Activated T-cell treated with anti-CD3 and anti-CD28 coated beads, Interleukin-2, amount 50 U/mL, for 4 hours (primary cell): ENCODE measurements at places on chromosomes 16 and 17. TPM values are rescaled to one million over a fixed set of nuclear protein-coding genes. Genes with fewer than 3 reads are reported as not detected.
A peak's percentile ranks its signal among the peaks of the same experiment; 100 is the strongest.

- no peak for DNase-seq
These were observed 39.9 kb upstream of the LONP2 start for GRCh38 chr16:48203974-48204824.

DNA sequence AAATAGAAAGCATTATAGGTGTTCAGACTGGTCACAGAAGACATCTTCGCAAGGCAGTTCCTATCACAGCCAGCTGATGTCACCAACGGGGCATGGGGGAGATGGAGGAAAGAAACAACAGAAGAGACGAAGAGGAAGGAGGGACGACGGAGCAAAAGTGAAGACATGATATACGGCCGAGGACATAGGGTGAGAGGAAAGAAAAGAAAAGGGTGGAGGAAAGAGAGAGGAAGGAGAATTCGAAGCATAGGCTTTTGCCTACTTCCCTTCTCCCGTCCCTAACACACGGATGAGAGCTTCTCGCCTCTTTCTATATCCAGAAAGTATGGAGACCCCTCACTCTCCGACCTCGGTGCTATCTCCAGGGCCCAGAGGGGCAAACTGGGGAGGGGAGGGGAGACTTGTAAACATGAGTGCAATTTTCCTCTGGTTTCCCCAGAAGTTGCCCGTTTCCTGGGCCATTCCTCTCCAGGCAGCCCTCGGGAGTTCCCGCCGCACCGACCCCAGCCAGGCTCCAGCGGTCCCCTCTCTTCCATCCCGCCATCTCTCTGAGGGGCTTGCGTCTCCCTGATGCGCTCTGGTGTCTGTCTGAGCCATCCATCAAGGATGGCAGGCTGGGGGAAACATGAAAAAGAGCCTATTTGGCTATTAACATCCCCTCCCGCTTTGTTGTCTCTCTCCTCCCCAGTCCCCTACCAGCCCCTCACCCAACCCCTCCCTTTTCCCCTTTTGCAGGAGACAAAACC lies 26.0 kb downstream of the COPZ2 start:
- DNase-seq: no peak

DNA sequence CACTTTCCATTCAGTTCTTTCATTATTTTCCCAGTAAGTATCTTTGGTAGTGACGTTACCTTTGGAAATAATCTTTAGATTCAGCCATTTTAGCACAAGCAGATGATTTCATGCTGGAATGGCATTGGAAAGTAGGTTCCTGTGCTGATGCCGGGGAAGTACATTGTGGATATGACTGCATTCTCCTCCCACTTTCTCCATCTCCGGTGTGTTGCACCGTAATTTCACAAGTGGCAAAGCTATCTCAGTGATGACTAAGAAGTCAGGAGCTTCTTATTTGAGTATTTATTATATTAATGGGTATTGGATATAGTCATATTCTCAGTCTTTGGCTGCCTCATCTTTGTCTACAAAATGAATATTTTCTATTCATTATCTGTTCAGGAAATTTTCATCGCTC lies 69.8 kb downstream of the MRTFB start:
- DNase-seq: no peak

DNA sequence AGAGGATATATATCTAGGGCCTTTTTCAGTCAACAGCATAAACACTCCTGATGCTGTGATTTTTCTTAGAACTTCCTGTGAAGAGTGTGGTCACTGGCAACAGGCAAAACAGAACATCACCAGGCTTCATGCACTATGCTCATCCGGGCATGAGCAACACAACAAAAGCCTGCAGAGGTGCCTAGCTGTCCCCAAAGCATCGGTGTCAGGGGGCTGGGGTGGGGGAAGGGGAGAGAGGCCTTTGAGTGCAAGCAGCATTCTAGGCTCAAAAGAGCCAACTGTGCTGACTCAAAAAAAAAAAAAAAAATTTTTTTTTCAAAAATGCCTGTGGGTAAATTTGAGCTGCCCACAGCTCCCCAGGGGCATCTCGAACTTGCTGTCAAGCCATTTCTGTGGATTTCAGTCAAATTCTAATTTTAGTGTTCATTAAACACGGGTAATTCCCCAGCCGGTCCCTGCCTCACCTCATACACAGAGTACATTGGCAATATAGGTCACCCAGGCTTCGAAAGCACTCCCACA lies 194.6 kb upstream of the DYNLRB2 start:
- no peak for DNase-seq

DNA sequence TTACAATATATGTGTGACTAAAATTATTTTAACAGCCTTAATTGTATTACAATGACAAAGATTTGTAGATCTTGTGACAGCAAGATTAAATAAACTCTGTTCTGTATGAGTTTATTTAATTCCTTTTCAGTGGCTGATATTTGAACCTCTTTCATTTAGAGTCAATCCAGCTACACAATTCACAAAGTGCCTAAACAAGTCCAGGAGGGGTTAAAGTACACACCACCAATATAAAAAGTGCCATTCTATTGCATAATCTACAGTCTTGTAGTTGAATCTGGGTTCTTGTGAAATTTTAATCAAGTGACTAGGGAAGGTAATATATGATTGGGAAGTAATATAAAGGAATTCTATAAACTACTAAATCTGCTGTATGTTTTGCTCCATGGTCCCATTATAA lies 3.9 kb upstream of the NFAT5 start:
- DNase-seq: no peak

DNA sequence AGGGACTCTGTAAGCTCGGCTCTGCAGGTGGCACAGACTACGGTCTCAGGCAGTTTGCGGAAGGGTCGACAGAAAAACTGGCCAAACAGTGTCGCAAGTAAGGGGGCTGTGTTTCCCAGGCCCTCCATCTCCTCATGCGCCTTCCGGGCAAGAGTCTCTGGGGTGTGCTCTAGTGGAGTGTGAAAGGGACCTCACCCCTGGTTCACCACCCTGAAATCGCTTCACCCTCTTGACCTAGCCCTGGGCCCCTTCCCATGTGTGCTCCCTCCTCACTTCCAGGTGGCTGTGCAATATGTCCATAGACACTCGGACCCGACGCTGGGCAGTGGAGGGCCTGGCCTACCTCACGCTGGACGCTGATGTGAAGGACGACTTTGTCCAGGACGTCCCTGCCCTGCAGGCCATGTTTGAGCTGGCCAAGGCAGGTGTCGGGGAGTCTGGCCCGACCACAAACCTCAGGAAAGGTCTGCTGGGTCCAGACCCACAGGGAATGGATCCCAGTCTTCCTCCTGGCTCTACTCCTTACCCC lies 22.3 kb downstream of the UNC45B start:
- no peak for DNase-seq

DNA sequence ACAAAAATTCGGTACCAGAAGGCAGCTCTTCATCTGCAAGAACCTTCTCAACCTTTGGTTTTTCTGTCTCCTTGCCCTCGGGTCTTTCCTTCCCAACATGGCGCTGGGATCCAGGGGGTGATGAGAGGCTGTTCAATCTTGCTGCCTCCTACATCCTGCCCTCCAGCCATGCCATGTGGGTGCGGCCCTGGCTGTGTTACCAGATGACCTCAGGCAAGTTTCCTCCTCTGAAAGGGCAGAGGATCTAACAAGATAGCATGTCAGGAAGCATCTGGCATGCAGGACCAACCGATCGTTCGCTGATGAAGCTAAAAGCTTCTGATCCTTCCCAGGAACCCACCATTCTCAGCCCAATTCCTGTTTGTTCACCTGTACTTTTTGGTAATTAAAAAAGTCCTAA lies 36.8 kb upstream of the BCAR1 start:
- DNase-seq: no peak

DNA sequence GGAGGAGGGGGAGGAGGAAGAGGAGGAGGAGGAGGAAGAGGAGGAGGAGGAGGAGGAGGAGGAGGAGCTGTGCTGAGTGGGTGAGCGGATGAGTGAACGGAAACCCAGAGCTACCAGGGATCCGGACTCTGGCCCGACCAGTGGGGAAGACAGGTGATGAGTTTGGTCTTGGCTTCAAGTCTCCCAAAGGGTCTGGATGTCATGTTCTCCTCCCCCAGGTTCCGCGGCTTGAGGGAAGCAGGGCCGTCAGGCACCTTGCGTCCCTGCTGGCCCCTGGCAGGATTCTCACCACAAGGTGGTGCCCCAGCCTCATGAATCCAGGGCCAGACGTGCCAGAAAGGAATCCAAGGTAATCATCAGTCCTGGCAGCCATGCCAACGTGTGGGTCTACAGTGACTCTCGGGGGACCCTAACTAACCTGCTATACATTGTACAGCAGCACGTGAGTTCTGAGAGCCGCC lies 13.5 kb upstream of the ABAT start:
- DNase-seq: peak; percentile 36

DNA sequence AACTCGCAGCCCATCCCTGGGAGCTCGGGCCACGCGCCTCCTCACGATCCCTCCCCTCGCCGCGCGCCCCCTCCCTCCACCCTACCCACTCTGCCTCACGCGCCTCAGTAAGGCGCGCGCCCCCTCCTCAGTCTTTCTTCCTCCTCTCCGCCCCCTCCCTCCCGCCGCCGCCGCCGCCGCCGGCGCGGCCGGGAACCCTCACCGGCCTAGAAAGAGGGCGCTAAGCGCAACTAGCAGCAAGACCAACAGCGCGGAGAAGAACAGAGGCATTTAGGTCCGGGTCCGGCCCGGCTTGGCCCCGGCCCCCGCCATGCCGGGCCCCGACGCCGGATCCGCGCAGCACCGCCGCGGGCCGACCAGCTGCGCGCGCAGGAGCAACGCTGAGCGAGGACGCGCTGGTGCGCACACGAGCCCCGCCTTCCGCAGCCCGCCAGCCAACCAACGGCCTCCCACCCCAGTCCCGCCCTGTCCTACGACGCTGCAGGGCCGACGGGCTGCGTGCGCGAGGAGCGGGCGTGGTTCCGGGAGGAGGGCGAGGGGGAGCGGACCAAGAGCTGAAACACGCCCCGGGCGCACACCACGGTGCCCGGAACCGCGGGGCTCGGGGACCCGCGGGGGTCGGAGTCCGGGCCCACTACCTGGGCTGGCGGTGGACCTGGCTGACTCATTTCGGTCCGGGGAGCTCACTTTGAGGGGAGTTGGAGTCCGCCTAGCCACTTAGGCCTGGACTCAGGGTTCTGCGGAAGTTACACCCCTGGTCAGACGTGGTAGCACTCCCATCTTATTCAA lies at the start of gene BLTP2:
Gene BLTP2, minus strand, starts transcription at position 372 of the 789 bp plus-strand sequence. Its CDS starts 102 bp downstream, at position 270.
- peak; percentile 94 for DNase-seq

DNA sequence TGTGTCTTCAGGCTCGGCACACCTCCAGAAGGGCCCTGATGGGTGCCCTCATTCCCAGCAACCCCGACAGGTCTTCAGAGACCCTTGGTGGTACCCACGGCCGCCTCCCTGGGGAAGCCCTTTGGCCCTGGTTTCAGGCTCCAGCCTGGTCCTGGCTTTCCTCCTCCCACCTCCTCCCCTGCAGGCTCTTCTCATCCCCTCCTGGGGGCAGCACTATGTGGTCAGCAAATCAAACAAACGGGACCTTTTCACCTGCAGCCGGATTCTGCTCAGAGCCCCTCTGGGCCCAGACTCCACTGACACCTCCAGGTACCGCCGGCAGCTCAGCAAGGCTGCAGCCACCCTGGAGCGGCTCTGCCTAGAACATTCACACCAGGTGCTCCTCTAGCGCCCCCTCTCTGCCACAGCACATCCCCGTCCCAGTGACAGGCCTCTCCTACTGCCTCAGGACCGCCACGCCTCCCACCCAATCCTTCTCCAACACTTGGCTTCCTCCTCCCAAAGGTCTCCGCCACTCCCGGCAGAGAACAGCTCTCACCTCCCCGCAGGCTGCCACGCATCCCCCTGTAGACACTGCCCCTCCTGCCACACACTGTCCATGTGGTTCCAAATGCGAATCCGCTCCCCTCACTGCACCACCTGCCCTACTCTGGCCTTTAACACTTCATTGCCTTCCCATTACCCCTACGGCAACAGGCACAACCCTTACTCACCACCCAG lies 12.0 kb downstream of the CORO7 start:
- DNase-seq: no peak

DNA sequence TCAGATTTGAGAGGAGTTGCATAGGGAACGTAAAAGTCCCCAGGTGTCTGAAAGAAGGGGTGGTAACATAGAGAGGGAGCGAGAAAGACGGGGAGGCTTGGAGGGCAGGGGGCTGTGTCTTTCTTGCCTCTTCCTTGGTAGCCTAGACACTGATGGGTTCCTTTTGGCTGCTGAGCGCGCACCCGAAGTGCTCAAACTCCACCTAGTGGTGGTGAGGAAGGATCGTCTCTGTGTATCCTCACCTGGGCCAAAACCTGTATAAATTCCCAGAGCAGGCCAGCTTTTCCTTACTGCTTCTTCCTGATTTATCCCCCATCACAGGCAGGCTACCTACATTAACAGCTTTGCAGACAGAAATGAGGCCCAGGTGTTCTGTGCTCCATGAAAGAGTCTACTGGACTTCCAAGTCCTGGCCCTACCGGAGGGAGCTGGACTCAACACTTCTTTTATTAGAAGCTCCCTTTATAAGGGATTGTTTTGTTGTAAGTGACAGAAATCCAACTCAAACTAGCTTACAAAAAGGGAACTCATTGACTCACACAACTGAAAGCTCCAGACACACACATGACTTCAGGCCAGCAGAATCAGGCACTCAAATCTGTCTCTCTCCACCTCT lies 5.5 kb upstream of the SLC25A35 start:
- DNase-seq: peak; percentile 57

- DNase-seq: no peak
These were observed 6.0 kb downstream of the ZNF213 start for GRCh38 chr16:3140603-3141427.

DNA sequence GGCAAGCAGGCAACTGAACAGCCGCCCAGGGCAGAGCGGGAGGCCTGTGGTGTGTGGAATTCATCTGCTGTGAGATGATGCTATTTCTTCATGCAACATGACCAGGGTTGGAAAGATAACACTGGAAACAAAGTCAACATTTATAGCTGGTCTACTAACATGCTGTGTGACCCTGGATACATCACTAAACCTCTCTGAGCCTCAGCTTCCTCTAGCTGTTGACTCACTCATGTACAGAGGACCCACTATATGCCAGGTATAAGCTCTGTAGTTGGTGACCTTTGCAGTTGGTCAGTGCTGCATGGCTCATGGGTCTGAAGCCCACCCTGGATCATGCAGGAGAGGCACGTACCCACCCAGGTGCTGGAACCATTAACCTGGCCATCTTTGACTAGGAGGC lies 180.9 kb downstream of the ZNF423 start:
- no peak for DNase-seq

DNA sequence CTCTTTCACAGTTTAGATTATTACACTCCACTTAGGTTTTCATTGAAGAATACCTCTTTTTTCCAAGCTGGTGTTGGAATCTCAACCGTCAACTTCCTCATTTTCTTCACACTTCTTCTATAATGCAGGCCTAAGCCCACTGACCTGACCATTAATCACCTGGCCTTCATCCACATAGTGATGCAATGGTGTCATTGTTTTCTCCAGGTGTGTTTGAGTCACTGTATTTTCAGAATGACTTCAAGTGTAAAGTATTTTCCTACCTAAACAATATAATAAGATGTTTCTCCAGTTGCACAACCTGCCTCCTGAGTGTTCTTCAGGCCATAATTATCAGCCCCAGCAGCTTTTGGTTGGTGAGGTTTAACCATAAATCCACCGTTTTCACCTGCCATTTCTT lies 1675.1 kb downstream of the TP53TG3F start:
- DNase-seq: no peak

GRCh38 chr17:17466511-17466910 lies 10.3 kb upstream of the MED9 start:
- no peak for DNase-seq

GRCh38 chr17:63482509-63482908 lies 5.6 kb downstream of the ACE start:
- DNase-seq: no peak

Gene SOX15
- total RNA-seq: 0.20 TPM

Gene MEOX1
- total RNA-seq: 0.24 TPM

Gene C16orf86
- 0.46 TPM for total RNA-seq

Gene FBXW10
- total RNA-seq: 0.16 TPM

Gene HAP1
- not detected for total RNA-seq

Gene KRTAP4-5
- total RNA-seq: not detected

Gene ALOX12B
- total RNA-seq: 0.95 TPM

Gene ADGRG1
- 11.9 TPM for total RNA-seq

Gene ABCA8
- not detected for total RNA-seq

Gene CHTF8
- 126 TPM for total RNA-seq

Gene TBC1D3E
- total RNA-seq: not detected
